ENCODE measurements at places on chromosomes 11 and 22.
A peak's percentile ranks its signal among the peaks of the same experiment; 100 is the strongest.

GRCh38 chr11:28483072-28483867 lies 375.1 kb downstream of the METTL15 start:
- no peak for DNase-seq

GRCh38 chr22:42938976-42939375 lies 76.0 kb downstream of the PACSIN2 start:
- DNase-seq: no peak

- DNase-seq: no peak
Measured at GRCh38 chr11:35116762-35117640, 22.0 kb upstream of the CD44 start.

DNA sequence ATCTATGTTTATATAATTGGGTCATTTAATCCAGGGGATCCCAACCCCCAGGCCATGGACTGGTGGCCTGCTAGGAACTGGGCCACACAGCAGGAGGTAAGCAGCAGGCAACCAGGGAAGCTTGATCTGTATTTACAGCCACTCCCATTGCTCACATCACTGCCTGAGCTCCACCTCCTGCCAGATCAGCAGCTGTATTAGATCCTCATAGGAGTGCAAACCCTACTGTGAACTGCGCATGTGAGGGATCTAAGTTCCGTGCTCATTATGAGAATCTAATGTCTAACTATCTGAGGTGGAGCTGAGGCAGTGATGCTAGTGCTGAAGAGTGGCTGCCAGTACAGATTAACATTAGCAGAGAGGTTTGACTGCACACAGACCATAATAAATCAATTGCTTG lies 32.8 kb downstream of the MS4A2 start:
- no peak for DNase-seq

- no peak for DNase-seq
Measured at GRCh38 chr22:32714458-32715430, 86.8 kb upstream of the TIMP3 start.

- peak; percentile 69 for DNase-seq
Measured at GRCh38 chr11:33735271-33736147, 714 bp downstream of the CD59 start.

- DNase-seq: peak; percentile 90
Measured at GRCh38 chr11:65477149-65477965, 21.5 kb upstream of the MALAT1 start.

DNA sequence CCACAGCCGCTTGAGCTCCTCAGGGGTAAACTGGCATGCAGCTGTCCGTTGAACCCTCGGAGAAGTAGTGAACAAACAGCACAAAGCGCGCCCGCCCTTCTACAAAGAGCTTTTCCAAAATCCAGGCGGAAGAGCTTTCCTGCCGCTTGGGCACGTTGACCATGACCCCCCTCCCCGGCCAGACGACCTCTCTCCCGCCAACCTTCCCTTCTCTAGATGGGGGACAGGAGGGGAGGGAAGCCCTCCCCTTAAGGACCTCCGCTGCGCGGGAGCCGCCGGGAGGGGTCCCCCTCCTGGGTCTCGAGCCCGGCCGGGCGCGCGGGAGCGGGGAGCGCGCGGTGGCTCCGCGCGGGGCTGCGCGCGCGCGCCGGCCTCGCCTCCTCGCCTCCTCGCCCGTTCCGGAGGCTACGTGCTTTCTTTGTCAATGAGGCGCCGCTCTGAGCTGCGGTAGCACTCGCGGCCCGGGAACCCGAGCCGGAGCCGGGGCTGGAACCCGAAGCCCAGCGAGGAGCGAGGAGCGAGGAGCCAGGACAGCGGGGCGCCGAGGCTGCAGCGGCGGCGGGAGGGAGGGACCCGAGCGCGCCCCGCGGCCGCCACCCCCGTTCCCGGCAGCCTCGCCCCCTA lies 118.6 kb downstream of the HIPK3 start:
- DNase-seq: no peak

GRCh38 chr11:66334605-66335442 lies 1.4 kb downstream of the RIN1 start:
- DNase-seq: no peak

GRCh38 chr11:96054870-96055705 lies 131.2 kb upstream of the MTMR2 start:
- DNase-seq: no peak

DNA sequence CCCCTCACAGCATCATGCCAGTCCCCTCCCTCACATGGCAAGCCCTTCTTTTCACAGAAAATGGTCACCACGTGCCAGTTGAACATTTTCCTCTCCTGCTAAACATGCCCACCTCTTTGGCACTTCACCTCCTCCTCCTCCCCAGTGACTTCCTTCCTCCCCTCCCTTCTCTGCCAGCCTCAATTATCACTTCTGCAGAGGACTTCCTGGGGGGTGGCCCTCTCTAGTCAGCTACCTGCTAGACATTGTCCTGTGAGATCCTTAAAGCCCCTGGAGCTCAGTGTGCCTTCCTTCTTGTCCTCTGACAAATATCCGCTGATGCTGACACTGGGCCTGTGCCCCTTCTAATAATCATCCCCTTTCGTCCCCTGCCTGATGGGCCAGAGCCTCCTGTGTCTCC lies 43.2 kb upstream of the E2F8 start:
- no peak for DNase-seq

- DNase-seq: no peak
Measured at GRCh38 chr11:47061429-47062178, 115.1 kb downstream of the ARFGAP2 start.

DNA sequence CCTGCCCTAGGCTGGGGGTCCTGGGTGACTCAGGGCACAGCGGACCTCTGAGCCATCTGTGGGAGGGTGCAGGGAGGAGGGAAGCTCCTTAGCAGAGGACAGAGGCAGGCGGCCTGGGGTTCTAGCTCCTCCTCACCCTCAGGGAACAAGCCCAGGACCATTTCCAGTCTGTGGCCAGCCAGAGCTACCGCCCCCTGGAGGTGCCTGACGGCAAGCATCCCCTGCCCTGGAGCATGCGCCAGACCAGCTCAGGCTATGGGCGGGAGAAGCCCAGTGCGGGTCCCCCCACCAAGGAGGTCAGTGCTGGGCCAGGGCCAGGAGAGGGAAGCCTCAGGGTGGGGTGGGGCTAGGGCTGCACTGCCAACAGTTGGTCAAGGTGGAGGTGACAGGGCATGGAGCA lies 26.0 kb upstream of the LRRC10B start:
- DNase-seq: peak; percentile 32

DNA sequence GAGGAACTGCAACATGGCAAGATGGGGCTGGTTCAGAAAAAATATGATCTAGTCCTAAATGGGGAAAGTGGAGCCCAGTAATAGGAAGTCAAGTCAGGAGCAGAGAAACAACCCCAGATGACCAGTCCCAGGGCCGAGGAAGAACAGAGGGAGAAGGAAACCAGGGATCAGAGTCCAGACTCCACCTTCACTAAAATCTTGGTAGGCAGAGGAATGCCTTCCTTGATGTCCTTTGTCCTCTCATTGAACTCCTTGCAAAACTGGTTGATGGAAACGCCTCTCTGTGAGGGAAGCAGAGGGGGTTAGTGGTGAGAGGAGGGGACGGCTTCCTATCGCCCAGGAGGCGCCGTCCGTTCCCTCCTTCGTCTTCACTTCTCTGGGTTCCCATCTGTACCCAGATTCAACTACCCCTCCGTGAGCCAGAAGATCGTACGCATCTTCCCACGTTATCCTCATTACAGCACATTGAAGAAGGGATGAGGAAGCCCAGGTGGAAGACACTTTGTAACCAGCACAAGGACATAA lies 607 bp downstream of the MRPL11 start:
- no peak for DNase-seq

DNA sequence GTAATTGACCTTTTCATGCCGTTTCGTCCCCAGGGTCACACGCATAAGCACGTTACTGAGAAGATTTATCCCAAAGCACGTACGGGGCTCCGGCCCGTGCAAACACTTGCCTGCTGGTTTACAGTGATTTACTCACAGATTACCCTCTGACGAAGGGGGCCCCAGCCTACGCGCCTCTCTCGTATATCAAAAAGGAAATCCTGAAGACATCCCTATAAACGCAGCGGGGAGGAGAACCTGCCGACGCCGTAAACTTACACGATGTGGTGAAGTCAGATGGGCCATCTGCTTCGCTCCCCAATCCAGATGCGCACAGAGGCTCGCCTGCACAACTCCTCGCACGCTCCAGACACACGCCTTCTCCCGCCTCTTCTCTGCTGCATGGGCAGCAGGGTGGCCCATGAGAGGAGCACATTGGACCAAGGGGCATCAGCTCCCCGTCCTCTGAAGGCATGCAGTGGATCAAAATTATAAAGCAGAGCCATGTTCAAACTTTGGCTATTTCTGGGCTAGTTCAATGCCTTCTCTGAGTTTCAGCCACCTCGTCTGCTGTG lies 123.6 kb downstream of the MN1 start:
- no peak for DNase-seq

GRCh38 chr11:127993788-127994187 lies 593.6 kb downstream of the ETS1 start:
- DNase-seq: no peak

DNA sequence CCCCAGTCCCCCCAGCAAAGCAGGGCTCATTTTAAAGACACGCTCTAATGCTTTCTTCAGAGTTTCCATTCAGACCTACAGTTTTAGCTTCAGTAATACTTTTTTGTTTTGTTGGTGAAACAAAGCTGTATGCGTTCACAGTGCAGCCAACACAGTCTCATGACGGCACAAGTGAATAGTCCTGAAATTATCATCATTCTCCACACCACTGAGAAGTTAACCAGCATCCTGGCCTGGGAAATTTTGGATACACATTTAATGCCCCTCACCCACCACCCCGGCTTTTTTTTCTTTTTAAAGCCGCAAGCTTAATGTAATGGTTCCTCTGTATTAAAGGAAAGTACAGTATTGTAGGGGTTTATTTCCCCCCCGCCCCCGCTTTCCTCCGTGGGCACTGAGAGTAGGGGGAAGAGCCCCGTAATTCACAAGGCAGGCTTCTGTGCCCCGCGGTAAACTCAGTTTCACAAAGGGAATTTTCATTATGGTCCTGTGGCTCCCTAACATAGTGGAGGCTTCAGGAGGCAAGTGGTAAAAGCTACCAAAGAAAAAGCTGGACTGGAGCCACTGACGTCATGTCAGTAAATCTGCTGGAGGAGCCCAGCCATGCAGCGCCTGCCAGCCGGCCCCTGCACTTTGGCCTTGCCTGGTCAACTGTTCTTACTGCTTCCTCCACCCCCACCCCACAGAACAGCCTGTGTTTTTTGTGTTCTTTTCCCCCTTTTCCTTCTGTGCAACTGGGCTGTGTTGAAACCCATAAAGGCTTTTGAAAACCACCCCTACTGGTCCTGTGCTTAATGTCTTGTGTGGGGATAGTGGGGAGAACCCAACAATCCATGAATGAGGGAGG lies 18.2 kb downstream of the TEAD1 start:
- DNase-seq: no peak

- no peak for DNase-seq
Measured at GRCh38 chr11:95829580-95830259, 39.4 kb downstream of the CEP57 start.
